Natural killer cell treated with Interleukin-12 subunit alpha and Interleukin-12 subunit beta and Interleukin-15 and Interleukin-18, amount 100 ng/mL, for 72 hours (primary cell): ENCODE measurements at places on chromosomes 16 and 17.

GRCh38 chr17:68955181-68955841, at the start of gene ABCA8:
ABCA8 (minus strand) TSS chr17:68955392; CDS start chr17:68942034, 13,358 bp downstream.
- no peaks in the 10 kb centered on the region for H3K36me3 ChIP-seq
- no peak for DNase-seq
- H3K4me3 ChIP-seq: no peak within 1 kb of the TSS
- H3K27me3 ChIP-seq: no peaks in the 10 kb centered on the region
- no peaks in the 10 kb centered on the region for H3K4me1 ChIP-seq
- no peak within 1 kb of the TSS for H3K27ac ChIP-seq

DNA sequence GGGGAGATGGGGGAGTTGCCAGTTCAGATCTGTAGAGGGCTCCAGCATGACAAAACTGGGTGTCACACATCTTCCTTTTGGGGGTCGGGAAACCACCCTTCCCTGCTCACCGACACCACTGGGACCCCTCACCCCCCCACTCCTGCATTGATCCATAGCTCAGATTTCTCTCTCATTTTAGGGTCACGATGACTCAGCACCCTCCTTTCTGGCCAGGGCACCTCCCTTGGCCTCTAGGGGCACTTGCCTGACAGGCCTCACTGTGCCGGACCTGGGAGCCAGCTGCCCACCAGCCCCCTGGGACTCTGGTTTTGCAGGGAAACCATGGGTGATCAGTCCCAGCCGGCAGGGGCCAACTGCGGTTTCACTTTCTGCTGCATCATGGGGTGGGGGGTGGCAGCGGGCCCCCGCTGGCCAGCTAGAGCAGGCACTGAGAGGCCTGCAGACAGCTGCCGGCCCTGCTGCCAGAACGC, 239.4 kb downstream of the MRTFB start:
- no peak overlapping the region for H3K27ac ChIP-seq
- DNase-seq: no peak
- no peaks in the 10 kb centered on the region for H3K36me3 ChIP-seq
- no peaks in the 10 kb centered on the region for H3K27me3 ChIP-seq
- no peak overlapping the region for H3K4me3 ChIP-seq
- peaks cover 11% of the 10 kb centered on the region for H3K4me1 ChIP-seq

DNA sequence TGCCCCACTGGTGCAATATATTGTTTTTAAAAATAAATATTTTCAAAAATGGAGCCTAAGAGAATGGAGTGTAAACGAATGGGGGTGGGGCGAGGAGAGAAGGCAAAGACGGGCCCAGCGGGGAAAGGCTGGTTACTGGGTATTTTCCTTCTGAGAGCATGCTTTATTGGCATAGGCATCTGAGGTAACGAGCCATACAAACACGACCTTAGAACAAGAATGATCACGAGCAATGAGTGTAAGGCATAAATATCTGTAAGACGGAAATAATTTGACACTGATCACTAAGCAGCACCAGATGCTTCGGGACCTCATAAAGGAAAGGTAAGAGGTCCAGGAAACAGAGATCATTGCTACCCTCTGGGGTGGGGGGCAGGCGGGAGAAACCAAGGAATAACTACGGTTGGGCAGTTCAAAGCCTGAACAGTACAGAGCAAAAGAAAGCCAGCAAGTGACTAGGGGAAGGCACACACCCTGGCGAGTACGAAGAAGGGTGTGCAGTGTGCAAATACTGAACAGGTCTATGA, 959 bp downstream of the SSH2 start:
- H3K4me3 ChIP-seq: no peak overlapping the region
- no peaks in the 10 kb centered on the region for H3K27me3 ChIP-seq
- no peaks in the 10 kb centered on the region for H3K36me3 ChIP-seq
- no peak for DNase-seq
- H3K27ac ChIP-seq: no peak overlapping the region

- H3K36me3 ChIP-seq: peaks cover 11% of the 10 kb centered on the region
- H3K27ac ChIP-seq: no peak overlapping the region
- DNase-seq: no peak
- H3K4me1 ChIP-seq: no peaks in the 10 kb centered on the region
Observed at GRCh38 chr17:5355421-5356129, 63.9 kb downstream of the NUP88 start.

DNA sequence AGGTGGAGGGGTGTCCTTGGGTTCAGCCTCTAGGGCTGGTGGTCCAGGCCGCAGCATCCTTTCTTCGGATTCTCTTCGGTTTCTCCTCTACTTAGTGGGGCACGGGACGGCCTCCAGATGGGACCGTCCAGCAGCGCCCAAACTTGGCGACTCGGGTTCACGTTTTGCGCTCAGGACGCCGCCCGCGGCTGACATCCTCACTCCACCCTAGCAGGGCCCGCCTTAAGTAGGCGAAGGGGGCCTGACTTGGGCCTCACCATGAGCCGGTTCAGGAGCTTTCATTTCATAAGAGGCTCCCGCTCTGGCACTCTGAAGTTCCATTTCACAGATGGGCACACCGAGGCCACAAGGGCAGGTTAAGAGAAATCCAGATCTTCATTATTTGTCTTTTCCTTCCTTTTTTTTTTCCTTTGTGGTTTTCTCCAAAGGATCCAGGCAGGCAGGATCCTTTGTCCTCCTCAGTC, 141.2 kb downstream of the SEC14L1 start:
- peak overlapping the region; percentile 74 for H3K4me3 ChIP-seq
- DNase-seq: no peak
- peaks cover 16% of the 10 kb centered on the region for H3K4me1 ChIP-seq
- H3K27ac ChIP-seq: peak overlapping the region; percentile 66
- H3K27me3 ChIP-seq: peaks cover 23% of the 10 kb centered on the region

DNA sequence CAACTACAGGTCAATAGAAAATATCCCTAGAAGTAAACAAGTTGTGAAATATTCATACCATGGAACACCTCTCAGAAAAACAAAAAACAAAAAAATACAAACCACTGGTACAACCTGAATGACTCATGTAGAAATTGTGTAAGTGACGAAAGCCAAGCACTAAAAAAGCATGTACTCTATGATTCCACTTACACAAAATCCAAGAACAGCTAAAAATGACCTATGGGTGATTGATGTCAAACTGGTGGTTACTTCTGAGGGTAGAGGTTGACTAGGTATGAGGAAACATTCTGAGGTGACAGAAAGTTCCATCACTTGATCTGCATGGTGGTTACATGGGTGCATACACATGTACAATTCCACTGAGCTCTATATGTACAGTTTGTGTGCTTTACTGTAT, 31.1 kb downstream of the DHRS7C start:
- no peak overlapping the region for H3K4me3 ChIP-seq
- no peaks in the 10 kb centered on the region for H3K36me3 ChIP-seq
- no peaks in the 10 kb centered on the region for H3K4me1 ChIP-seq
- H3K27ac ChIP-seq: no peak overlapping the region
- H3K27me3 ChIP-seq: peaks cover 20% of the 10 kb centered on the region
- DNase-seq: no peak

DNA sequence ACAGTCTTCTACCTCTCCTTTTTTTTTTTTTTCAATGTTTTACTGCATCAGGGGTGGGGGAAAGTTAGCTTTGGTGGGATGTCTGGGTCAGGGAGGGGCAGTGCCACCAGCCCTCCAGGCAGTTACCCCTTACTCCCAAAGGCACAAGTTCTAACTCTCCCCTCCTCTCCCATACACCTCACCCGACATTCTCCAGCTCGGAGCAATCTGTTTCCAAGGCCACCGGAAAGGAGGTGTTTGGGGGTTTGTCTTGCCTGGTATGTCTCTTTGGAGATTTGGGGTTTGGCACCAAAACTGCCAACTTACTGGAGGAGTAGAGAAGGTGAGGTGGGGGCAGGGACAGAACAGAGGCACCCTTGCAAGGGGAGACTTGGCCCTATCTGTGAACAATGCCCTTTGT, 4.7 kb downstream of the DLX3 start:
- no peak for DNase-seq
- peaks cover 65% of the 10 kb centered on the region for H3K27me3 ChIP-seq
- peaks cover 17% of the 10 kb centered on the region for H3K4me1 ChIP-seq
- H3K36me3 ChIP-seq: no peaks in the 10 kb centered on the region

DNA sequence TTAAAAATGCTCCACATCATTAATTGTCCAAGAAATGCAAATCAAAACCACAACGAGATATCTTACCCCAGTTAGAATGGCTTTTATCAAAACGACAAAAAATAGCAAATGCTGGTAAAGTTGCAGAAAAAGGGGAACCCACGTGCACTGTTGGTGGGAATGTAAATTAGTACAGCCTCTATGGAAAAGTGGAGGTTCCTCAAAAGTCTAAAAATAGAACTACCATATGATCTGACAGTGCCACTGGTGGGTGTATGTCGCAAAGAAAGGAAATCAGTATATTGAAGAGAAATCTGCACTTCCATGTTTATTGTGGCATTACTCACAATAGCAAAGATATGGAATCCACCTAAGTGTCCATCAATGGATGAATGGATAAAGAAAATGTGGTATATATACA, 38.2 kb upstream of the ZFHX3 start:
- H3K36me3 ChIP-seq: peaks cover 7% of the 10 kb centered on the region
- H3K27ac ChIP-seq: no peak overlapping the region
- H3K4me1 ChIP-seq: no peaks in the 10 kb centered on the region
- no peak overlapping the region for H3K4me3 ChIP-seq
- peaks cover 18% of the 10 kb centered on the region for H3K27me3 ChIP-seq

DNA sequence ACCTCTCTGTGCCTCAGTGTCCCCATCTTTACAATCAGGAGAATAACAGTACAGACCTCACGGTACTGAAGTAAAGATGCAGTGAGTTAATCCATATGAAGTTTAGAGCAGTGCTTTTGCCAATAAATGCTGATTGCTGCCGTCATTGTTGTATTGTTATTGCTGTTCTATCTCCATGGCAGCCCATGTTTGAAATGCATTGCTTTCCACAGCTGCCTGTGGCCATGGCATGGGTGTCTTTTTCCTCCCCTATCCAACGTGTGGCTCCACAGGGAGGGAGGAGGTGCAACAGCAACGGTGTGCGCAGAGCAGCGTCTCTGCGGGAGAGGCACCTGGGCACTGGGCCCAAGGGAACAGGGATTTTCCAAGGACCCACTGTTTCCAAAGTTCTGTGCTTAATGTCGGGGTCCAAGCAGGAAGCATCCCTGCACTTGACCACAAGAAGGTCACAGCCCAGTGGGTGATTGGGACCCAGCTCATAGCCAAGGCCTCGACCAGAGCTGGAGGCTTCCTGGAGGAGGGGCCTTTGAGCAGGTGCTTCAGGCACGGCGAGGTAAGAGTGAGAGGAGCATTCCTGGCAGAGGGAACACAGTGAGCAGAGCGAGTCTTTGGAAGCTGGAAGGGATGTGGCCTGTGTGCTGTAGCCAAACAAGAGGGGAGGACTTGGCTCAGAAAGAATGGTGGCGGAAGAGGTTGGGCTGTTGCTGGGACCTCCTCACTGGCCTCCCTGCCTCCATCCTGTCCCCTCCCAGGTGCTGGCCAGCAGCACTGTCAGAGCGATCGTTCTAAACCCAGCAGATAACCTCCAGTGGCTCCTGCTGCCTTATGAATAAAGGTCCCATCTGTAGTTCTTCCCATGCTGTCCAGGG, 3.9 kb downstream of the RAI1 start:
- H3K4me3 ChIP-seq: peak overlapping the region; percentile 50
- no peaks in the 10 kb centered on the region for H3K27me3 ChIP-seq
- H3K36me3 ChIP-seq: no peaks in the 10 kb centered on the region
- peaks cover 30% of the 10 kb centered on the region for H3K4me1 ChIP-seq
- no peak for DNase-seq
- no peak overlapping the region for H3K27ac ChIP-seq

- peak; percentile 54 for DNase-seq
- no peaks in the 10 kb centered on the region for H3K4me1 ChIP-seq
- no peak overlapping the region for H3K27ac ChIP-seq
Observed at GRCh38 chr17:79951361-79952264, 84.1 kb downstream of the TBC1D16 start.

DNA sequence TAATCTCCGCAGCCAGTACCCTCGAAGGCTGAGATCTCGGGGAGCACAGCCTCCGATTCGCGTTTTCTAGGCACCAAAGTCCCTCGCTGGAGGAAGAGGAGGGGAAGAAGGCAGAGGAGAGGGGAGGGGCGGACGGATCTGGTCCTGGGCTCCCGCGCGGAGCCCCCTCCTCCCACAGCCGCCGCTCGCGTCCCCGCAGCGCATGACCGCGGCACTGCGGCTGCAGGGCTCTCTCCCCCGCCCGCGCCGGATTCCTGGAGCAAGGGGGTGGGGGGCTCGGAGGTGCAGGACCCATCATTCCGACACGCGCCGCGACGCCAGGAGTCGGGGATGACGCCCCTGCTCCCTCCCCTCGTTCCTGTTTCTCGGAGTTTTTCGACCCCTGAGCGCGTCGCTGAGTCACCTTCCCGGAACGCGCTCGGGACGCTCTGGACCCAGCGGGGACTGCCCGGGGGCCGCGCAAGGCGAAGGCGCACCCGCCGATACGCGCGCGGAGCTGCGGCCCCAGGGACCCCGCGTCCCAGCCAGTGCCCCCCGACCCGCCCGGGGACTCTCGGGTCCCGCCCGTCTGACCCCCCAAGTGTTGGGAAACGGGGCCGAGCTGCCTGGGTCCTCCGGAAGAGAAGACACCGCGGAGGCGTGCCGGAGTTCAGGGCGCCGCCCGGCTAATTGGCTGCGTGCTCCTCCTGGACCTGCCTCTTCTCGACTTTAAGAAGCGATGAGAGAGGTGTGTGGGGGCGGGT, 1.4 kb upstream of the SPHK1 start:
- no peaks in the 10 kb centered on the region for H3K27me3 ChIP-seq
- peak overlapping the region; percentile 79 for H3K27ac ChIP-seq
- DNase-seq: peak; percentile 86
- H3K4me3 ChIP-seq: peak overlapping the region; percentile 94

- no peaks in the 10 kb centered on the region for H3K4me1 ChIP-seq
- no peaks in the 10 kb centered on the region for H3K27me3 ChIP-seq
- no peak for DNase-seq
- H3K36me3 ChIP-seq: peaks cover 12% of the 10 kb centered on the region
Observed at GRCh38 chr16:69036399-69037091, 68.9 kb upstream of the HAS3 start.

DNA sequence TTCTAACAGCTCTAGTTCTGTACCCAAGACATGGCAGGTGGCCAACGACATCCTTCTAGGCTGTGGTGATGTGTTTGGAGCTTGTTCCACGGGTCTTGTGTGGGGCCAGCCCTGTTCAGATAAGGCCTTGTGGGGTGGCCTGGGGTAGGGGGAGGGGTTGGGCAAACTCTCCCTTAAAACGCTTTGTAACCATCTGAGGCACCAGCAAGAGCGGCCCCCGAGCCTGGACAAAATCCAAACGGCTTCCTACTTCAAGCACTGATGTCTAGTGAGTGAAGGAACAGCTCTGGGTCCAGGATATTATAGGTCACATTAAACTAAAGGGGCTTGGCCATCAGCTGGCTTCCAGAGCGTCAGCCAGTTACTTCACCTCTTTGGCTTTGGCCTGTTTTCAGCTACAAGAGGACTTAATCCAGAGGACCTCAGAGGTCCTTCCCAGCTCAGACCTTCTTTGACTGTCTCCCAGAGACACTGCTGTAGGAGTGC, 11.9 kb downstream of the SERPINF1 start:
- H3K4me1 ChIP-seq: no peaks in the 10 kb centered on the region
- no peaks in the 10 kb centered on the region for H3K36me3 ChIP-seq
- no peak overlapping the region for H3K4me3 ChIP-seq
- no peak for DNase-seq
- peak overlapping the region; percentile 35 for H3K27ac ChIP-seq

GRCh38 chr17:83008186-83008510, 71.3 kb upstream of the METRNL start:
- peaks cover 4% of the 10 kb centered on the region for H3K4me1 ChIP-seq
- no peak for DNase-seq
- H3K27ac ChIP-seq: no peak overlapping the region
- no peaks in the 10 kb centered on the region for H3K36me3 ChIP-seq
